ENCODE measurements at places on chromosomes 6 and 20. TPM values are rescaled to one million over a fixed set of nuclear protein-coding genes. Genes with fewer than 3 reads are reported as not detected.

The SMLR1 gene
- polyA plus RNA-seq, result not detected

The FOXF2 gene
- not detected for polyA plus RNA-seq

The OOEP gene
- polyA plus RNA-seq, result 0.73 TPM

The MOG gene
- polyA plus RNA-seq, result 0.49 TPM

The RNF144B gene
- polyA plus RNA-seq, result 4.2 TPM

The ZSCAN23 gene
- 1.9 TPM for polyA plus RNA-seq

The CCR6 gene
- polyA plus RNA-seq, result not detected

The IYD gene
- polyA plus RNA-seq, result not detected

The SEL1L2 gene
- polyA plus RNA-seq, result not detected

The SLC35D3 gene
- polyA plus RNA-seq, result 1.0 TPM

The BMP6 gene
- 0.56 TPM for polyA plus RNA-seq

The GRM1 gene
- 0.49 TPM for polyA plus RNA-seq

The PHACTR1 gene
- 6.0 TPM for polyA plus RNA-seq

The SRXN1 gene
- polyA plus RNA-seq, result 8.0 TPM

The SLC17A2 gene
- polyA plus RNA-seq, result not detected

The NNAT gene
- polyA plus RNA-seq, result 2.8 TPM

The BPIFB2 gene
- not detected for polyA plus RNA-seq

The TMEM217 gene
- polyA plus RNA-seq, result 0.77 TPM

The NMBR gene
- not detected for polyA plus RNA-seq

The ZFAND3 gene
- 16.9 TPM for polyA plus RNA-seq

The EYS gene
- 0.35 TPM for polyA plus RNA-seq

The PDE7B gene
- not detected for polyA plus RNA-seq

The ELOVL4 gene
- polyA plus RNA-seq, result 16.8 TPM

The AK9 gene
- 5.5 TPM for polyA plus RNA-seq

The HM13 gene
- polyA plus RNA-seq, result 150 TPM

The BTBD9 gene
- polyA plus RNA-seq, result 4.2 TPM

The NKX2-4 gene
- 0.61 TPM for polyA plus RNA-seq

The SYNCRIP gene
- polyA plus RNA-seq, result 149 TPM

The HTR1B gene
- 0.10 TPM for polyA plus RNA-seq

The PI16 gene
- 0.50 TPM for polyA plus RNA-seq
